ENCODE measurements at places on chromosomes 13 and 19.

DNA sequence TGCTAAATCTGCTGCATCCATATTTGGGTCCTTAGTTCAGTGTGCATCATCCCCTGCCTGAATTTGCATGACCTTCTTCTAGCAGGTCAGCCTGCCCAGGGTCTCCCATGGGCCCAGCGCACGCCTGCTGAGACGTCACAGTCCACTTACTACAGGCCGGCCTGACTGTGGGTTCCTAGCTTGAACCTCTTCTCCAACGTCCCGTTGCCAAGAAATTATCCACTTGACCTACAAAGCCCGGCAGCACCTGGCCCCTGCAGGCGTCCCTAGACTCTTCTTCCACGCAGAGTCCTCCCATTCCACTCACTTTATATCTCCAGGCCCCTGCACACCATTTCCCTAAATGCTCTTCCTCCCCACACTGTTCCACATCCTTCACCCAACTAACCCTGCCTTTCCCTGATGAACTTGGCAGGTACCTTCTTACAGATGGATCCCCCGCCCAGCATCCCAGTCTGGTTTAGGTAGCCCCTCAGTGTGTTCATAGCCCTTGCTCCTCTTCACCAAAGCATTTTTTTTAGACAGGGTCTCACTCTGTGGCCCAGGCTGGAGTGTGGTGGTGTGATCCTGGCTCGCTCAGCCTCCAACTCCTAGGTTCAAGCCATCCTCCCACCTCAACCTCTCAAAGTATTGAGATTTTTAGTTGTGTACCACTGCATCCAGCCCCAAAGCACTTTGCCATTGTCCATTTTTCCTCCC, 155.0 kb upstream of the SOX1 start:
- no peak for DNase-seq

DNA sequence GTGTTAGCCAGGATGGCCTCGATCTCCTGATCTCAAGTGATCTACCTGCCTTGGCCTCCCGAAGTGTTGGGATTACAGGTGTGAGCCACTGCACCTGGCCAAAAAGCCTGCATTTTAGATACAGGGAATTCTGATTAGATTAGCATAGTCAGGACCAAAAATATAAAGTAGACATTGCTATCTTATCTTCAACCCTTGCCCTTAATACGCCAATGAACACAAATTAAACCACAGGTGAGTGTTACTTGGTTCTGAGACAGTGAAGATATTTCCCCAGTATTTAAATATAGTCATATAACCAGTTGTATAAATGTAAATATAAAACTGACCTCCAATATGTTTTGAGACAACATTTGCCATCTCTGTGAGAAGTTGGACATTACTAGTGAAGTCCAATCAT, 52.1 kb upstream of the STK24 start:
- no peak for DNase-seq

DNA sequence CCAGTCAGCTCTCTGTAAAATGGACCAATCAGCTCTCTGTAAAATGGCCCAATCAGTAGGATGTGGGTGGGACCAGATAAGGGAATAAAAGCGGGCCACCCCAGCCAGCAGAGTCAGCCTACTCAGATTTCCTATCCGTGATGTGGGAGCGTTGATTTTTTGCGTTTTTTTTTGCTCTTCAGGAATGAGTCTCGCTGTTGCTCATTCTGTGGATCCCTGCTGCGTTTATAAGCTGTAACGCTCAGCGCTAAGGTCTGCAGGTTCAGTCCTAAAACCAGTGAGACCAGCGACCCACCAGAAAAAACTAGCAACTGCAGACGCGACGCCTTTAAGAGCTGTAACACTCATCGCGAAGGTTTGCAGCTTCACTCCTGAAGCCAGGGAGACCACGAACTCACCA, 435.7 kb downstream of the SLITRK6 start:
- no peak for DNase-seq

DNA sequence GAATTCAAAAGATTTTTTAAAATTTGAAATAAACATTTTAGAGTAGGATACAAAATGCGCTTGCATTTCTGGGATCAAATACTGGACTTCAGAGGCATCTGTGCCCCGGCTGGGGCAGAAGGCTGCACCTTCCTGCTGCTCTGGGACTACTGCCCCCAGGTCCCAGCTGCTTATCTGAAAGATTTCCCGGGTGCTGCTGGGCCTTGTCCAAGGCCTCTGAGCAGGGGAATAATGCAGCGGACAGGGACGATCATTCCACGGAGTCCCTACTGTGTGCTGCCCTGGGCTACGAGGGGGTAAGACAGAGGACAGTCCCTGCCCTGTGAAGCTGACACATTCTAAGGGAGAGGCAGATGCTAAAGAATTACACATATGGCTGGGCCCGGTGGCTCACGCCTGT, 33.1 kb upstream of the NCCRP1 start:
- DNase-seq = no peak

DNA sequence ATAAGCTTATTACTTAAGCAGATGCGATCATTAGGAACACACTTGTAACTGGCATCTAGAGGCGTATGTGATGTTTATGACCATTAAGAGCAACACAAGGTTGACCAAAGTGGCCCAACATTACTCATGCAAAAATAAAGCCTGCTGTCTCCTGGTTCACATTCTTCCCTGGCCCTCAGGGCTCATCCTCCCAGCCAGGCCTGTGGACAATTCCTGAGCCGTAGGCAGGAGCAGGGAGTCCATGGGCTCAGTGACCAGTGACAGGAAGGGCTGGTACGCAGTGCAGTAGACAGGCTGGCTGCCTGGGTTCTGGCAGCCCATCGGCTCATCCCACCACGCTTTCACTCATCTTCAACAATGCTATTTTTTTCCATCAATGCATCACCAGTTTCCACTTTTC, 106.0 kb downstream of the STK24 start:
- no peak for DNase-seq

GRCh38 chr13:106117035-106117434, 418.4 kb downstream of the EFNB2 start:
- DNase-seq = no peak

DNA sequence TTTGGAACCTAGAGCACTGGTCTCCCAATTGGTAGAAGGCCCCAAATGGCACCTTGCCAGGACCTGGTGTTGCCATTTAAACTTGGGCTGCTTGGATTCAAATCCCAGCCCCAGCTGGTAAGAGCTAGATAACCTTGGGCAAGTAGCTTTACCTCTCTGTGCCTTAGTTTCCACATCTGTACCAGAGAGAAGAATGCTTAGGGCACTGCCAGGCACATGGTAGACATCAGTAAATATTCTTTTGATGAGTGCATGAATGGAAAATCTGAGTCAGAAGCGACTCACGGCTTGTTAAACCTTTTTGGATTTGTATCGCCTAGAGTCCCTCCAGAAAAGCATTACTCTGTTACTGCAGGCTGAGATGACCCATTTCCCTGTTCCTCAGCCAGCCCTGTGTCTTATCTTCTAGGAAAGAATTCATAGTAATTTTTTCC, 90.9 kb downstream of the SIPA1L3 start:
- no peak for DNase-seq

DNA sequence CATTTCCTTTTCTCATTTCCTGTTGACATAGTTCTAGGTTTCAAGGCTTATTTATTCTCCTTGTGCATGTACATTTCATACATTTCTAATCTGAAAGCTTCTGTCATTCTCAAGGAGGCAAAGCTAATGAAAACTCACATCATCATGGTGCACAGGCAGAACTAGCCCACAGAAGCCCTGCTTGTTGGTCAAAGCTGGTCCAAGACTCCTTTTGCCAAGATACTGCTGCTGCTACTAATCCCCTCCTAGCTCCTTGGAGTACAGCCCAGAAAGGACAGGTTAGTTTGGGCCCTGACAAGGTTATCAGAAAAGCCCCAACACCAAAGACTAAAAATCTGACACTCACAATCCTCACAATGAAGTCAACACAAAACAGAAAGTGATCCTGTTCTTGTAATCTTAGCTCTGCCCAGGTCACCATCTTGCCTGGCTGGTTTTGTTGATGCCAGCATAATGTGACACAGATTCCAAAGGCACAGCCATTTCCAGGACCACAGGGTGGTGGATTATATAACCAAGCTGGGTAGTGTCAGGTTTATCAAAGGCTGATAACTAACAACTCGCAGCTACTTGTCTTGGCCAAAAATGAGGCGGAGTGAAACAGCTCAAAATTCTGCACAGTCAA, 417.4 kb downstream of the NDFIP2 start:
- DNase-seq = no peak

GRCh38 chr13:19622193-19622592, 11.3 kb upstream of the MPHOSPH8 start:
- DNase-seq = no peak

- no peak for DNase-seq
Measured at GRCh38 chr13:110722971-110723370, 9.5 kb downstream of the ING1 start.

DNA sequence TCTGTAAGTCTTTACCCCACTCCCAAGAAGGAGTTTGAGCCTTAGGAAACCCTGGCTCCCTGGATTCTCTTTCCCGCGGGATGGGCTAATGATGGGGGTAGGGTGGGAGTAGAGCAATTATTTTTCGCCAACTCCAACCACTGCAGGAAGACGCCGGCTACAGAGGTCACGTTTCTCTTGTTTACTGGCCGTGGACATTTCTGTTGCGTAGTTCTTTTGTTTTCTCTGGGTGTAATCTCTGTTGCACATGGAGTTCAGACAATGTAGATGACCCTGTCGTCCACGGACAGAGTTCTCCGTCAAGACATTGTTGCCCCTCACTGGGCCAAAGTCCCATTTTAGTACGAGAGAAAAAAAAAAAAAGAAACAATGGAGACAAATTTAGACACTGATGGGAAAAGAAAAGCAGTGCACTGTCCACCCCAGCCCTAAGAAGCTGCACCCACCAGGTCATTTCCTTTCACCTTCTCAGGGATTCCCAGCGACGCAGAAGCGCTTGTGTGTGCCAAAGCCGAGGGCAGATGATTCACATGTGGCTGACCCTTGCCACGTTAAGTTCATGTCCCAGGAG, 133.9 kb upstream of the ARGLU1 start:
- DNase-seq = no peak

GRCh38 chr19:20247016-20247683, 80.1 kb downstream of the ZNF486 start:
- DNase-seq = peak; percentile 32

DNA sequence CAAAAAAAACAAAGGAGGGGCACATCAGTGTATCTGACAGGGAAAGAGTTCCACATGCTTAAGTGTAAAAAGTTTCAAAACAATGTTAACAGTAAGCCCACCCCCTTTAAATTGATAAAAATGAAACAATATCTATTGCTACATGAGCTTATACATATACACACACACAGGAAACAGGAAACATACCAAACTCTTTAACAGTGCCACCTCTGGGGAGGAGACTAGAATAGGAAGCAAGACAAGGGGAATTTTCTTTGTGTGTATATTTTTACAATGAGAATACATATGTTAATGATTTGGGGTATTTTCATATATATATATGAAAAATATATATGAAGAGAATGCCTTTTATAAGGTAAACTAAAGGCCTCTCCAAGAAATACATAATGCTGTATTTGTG, 44.7 kb downstream of the TPT1 start:
- DNase-seq = no peak

- no peak for DNase-seq
Measured at GRCh38 chr13:110471156-110471832, 90.2 kb downstream of the RAB20 start.

DNA sequence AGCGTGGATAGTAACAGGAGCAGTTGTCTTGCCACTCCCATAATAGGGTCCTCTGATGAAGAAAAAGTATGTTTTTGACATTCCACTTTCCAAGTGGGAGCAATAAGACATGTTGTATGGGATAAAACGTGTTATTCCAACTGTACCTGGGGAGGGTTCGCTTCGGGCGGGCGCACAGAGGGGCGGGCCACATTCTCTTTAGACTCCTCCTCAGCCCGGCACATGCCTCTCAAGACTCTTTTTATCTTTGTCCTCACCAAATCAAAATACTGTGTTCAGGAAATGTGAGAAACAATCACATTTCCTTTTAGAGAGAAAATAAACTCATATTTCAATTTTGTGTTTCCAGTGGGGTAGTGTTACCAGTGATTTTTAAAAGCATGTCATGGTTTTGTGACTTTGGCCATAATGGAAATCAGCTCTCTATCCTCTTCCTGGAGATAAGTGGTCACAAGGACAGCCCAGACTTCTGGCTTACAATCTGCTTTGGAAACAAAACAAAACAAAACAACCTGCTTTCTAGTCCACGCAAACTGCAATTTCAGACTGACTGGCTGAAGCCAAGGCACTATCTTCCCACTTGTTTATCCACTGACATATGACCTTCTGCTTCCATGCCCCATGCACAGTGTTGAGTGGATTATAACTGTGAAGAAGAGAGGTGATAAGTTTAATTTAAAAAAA, 276.1 kb downstream of the NALCN start:
- no peak for DNase-seq

DNA sequence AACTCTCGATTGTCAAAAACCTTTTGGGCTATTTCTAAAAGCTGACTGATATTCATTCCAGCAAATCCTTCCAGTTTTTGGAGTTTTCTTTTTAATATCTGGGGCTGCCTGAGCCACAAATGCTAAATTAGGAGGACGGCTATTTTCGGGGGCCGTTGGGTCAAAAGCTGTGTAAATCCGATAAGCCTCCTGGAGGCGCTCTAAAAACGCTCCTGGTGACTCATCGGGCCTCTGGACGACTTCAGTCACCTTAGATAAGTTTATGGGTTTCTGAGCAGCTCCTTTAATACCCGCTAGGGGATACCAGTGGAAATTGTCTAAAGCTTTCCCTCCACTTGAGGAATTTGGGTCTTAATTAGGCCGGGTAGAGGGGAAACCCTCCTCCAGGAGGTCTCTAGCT, 66.4 kb downstream of the ZNF730 start:
- no peak for DNase-seq

- no peak for DNase-seq
Measured at GRCh38 chr13:53142306-53142705, 113.7 kb downstream of the OLFM4 start.

DNA sequence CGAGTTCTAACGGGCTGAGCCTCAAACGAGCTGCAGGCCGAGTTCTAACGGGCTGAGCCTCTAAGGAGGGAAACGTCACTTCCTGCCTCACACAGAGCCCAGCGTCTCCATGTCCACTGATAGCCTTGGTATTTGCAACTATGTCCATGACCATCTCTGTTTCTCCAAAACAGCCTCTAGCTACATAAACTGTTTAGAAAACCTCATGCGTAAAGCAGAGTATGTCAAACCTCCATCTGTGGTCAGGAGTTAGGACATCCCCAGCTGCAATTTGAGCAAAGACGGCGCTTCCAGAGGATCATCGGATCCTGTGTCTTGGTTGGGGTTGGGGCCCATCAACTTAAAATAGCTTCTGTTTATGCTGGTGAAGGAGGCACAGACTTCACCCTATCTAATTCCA, 20.8 kb downstream of the RASA3 start:
- no peak for DNase-seq

GRCh38 chr19:28544451-28545261, 668.3 kb downstream of the UQCRFS1 start:
- no peak for DNase-seq

- DNase-seq = no peak
Measured at GRCh38 chr19:27744926-27745768, 1467.8 kb downstream of the UQCRFS1 start.

All from amygdala (tissue), 56 donors.